ENCODE measurements at places on chromosomes 16 and 17.

- peak; percentile 13 for DNase-seq
Measured at GRCh38 chr16:8764525-8765250, 32.8 kb downstream of the TMEM186 start.

- DNase-seq, result no peak
Measured at GRCh38 chr17:81367171-81367570, 28.1 kb upstream of the BAHCC1 start.

DNA sequence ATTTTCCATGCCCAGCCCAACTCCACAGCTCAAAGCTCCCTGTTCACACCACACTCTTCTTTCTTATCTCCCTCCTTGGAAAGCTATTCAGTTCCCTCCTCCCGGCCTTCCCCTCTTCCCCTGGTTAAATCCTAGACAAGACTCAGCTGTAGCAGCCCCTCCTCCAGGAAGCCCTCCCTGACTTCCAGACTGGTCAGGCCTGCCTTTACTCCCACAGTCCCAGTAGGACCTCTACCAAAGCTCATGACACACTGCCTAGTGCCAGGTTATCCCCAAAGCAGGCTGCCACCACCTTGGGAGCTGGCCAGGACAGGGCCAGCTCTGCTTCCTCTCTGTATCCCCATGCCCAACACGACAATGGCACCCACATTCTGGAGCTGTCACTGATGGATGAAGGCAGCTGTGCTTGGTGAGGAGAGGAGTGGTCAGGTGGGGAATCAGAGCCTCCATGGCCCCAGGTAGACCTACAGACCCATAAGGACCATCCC lies 50.0 kb downstream of the BEAN1 start:
- DNase-seq, result peak; percentile 37

DNA sequence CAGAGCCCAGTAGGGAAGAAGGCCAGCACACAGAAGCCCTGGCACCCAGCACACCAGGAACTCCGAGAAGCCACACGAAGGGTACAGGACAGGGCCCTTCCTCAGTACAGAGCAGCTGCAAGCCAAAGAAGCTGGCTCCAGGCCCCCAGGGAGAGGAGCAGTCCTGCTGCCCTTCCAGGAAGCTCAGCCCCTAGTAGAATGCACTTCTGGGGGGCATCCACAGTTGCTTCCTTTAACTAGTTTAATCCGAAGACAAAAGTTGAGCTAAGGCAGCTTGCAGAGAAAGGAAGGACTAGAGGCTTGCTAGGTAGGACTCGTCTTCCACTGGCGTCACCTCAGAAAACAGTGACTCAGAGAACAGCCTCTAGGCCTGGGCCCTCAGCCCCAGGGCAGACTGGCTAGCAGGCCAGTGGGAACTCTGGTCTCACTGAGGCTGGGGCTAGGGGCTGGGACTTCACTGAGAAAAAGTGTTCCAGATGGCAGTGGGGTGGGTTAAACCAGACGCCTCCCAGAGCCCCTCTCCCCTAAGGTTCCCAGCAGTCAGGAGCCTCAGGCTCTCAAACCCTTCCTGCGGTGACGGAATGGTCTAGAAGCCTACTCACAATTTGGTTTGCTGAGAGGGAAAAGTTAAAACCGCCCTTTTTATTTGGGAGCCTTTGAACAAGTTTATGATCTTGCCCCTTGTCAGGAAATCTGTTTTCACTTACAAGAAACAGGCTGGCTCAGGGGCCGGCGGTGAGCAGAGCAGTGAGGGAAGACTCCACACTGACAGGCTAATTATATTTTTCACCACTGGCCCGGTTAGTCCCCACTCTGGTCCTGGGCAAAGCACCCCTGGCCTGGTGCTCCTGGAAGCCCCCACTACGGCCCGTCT lies 41.4 kb downstream of the ACTG1 start:
- no peak for DNase-seq

DNA sequence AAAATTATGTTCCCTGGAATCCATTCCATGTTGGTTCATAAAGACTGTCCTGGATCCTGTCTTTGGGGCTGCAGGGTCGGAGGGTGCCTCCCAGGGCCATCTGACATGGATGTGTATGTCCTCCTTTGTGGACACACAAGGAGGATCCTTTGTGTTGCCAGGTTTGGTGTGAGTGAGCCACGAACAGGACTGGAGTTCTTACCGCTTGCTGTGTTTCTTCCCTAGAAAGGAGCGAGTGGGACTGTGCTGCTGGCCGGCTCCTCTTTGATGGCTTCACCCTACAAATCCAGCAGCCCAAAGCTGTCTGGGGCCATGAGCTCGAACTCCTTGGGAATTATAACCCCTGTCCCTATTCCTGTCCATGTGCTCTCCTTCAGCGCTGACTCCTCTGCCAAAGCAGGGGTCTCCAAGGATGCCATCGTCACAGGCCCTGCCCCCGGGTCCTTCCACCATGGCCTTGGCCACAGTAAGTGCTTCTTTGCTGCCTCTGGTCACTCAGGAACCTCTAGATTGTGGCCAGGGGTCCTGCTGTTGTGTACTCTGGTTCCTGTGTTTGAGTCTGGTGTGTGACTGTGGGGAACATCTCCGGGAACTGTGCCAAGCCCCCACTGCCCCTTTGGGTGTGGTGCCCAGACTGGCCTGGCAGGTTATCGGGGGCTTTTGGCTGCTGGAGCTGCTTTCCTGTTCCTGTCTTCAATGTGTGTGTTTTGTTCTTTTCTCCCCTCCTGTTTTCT lies 29.5 kb downstream of the UBN1 start:
- no peak for DNase-seq

DNA sequence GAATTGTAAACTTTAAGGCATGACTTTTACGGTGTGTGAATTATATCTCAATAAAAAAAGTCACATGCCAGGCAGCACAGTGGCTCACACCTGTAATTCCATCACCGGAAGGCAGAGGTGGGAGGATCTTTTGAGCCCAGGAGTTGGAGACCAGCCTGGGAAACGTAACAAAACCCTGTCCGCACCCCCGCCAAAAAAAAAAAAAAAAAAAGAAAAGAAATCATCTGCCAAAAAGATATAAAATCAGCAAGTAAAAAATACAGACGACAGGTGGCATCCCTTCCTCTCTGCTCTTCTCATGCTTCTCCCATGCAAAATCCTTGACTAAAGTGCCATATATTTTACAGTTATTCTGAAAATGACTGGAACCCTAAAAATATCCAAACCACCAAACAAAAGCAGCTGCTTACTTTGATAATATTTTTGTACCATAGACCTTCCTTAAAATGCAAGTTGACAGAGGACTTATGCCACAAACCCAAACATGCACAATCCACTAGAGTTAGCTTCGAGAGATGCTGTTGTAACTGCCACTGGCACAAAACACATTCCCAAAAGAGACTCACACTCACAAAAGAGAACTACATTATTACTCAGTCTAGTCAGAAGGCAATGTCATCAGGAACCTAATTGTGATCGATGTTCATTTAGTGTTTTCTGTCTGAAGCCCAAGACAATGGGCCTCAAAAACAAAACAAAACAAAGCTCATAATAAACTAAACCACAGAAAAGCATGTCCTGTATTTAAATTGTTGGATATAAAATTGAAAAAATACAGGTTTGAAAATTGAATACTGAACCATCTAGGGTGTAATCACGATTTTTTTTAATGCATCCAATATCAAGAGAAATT lies 2.4 kb downstream of the CRLF3 start:
- peak; percentile 14 for DNase-seq

DNA sequence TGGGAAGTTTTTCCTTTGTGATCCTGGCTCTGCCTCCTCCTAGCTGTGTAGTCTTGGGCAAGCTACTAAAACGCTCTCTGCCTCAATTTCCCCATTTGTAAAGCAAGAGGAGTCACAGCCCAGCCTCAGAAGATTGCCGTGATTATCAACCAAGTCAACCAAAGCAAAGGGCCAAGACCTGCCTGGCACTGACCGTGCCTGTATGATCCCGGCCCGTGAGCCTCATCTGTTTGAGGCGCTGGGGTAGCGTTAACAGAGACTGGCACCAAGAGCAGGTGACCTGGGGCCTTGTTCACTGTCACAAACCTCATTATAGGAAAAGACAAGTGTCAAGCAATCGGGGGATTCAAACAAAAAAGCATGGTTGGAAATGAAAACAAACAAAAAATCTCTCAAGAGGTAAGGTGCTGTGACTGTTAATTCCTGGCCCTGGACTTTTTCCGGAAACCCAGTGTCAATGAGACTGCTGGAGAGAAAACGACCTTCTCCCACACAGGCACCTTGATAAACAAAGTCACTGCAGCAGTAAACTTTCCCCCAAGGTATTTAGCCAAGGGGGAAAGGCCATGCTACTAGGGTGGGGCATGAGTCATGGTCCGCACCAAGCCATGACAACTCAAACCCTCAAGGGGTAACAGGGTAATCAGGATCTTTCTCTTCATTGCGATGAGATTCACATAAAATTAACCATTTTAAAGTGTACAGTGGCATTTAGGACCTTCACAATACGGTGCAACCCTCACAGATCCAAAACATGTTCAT lies 5.4 kb downstream of the MEAK7 start:
- DNase-seq, result no peak

DNA sequence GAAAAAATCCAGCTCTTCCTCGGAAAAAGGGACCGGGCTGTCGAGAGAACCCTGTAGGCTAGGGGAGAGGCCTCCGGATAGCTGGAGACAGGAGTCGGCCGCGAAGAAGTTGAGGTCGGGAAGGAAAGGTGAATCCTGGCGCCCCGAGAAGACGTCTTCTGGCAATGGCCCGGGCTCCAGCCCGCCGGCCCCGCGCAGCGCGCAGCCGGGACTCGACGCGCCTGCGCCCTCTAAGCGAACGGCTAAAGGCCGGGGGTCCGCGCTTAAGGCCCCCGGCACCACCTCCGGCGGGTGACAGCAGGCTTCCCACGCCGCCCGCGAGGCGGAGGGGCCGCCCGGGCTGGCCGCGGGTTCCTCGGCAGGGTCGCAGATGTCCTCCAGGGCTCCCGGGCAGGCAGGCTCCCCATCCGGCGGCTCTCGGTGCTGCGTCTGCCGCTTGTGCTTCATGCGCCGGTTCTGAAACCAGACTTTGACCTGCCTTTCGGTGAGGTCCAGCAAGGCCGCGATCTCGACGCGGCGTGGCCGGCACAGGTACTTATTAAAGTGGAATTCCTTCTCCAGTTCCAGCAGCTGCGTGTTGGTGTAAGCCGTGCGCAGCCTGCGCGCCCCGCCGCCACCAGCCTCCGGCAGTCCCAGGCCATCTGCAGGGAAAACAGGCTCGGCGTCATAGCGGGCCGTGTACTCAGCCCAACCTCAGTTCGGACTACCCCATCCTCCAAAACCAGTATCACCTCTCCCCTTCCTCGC lies 1.6 kb downstream of the HOXB2 start:
- DNase-seq, result peak; percentile 72

DNA sequence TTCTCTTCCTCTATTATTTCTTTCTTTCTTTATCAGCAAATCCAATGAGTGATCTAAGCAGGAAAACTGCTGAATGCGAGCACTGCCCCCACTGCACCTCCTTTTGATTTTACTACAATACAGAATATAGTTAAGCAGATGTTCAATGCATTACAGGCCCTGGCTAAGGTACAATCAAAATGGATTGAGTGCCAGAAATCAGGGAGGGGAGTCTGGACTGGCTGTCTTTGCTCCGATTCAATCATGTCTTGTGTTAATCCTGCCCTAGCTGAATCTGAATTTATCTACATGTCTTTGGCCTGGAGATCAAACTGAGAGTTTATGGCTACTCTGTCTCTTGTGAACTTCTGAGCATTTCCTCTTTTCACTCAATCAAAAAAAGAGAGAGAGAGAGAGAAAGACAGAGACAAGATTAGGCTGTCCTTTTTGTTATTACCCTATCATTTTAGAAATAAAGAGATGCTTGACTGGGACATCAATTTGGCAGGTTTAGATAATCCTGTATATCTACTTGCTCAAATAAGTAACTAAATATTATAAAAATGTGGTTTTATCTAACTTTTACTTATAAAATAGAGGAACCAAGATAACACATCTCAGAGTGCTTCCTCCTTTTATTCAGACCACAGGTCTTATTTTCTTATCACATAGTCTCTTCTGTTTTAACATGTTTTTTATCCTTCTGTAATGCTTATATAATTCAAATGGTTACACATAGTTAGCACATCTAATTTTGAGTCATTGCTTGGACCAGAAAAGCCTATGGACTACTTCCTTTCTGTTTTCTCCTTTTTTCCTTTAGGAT lies 656.2 kb downstream of the KCNJ2 start:
- DNase-seq, result no peak

GRCh38 chr16:9518051-9518450 lies 426.6 kb downstream of the HAPSTR1 start:
- no peak for DNase-seq

DNA sequence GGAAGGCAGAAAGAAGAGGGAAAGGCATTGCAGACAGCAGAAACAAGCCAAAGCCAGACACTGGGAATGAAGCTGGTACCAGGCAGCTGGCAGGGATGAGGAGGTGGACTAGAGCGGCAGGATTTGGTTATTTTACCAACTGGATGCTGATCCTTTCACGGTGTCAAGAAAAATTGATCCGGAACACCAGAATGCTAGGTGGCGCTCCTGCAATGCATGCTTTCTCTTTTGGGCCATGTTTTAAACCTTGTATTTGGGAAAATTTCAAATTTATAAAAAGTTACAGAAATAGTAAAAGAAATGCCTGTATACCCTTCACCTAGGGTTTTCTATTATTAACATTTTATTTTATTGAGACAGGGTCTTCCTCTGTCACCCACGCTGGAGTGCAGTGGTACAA lies 224.7 kb downstream of the SOX9 start:
- no peak for DNase-seq

GRCh38 chr17:68819465-68819864 lies 135.7 kb downstream of the ABCA8 start:
- no peak for DNase-seq

DNA sequence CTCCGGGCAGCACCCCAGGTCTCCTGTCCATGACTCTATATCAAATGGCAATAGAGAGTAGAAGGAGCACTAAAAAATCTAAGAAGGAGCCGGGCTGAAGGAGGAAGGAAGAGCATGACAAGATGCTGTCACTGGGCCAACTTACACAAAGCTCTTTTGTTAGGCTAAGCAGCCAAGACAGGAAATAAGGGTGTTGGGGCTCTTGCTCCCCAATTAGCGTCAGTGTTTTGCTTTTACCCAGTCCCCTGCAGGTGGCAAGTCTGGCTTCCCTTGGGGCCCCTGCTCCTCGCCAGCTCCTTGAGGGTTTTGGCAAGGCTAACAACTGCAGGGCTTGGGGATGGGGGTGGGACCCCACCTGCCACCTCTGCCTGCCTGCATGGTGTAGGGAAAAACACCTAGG lies 120.5 kb downstream of the CCT6B start:
- no peak for DNase-seq

- no peak for DNase-seq
Measured at GRCh38 chr16:76583466-76583865, 306.3 kb downstream of the CNTNAP4 start.

GRCh38 chr16:9040800-9041412 lies 50.5 kb upstream of the HAPSTR1 start:
- DNase-seq, result no peak

GRCh38 chr16:52265446-52265861 lies 281.5 kb downstream of the TOX3 start:
- DNase-seq, result no peak

GRCh38 chr16:12152740-12153139 lies 176.2 kb downstream of the SNX29 start:
- DNase-seq, result no peak

DNA sequence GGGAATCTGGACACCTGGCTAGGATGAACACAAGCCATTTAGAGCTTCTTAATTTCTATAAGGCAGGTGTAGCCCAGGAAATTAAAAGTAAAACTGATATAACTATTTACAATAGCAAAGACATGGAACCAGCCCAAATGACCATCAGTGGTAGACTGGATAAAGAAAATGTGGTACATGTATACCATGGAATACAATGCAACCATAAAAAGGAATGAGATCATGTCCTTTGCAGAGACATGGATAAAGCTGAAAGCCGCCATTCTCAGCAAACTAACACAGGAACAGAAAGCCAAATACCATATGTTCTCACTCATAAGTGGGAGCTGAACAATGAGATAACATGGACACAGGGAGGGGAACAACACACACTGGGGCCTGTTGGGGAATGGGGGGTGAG lies 19.4 kb downstream of the FAHD1 start:
- no peak for DNase-seq

Measured in mesendoderm (in vitro differentiated cells).